ENCODE measurements at places on chromosomes 16 and 17. TPM values are rescaled to one million over a fixed set of nuclear protein-coding genes. Genes with fewer than 3 reads are reported as not detected.

RNU2-1 gene
- not detected for total RNA-seq

HAS3 gene
- total RNA-seq = 0.28 TPM

MYH2 gene
- not detected for total RNA-seq

PRSS36 gene
- 0.18 TPM for total RNA-seq

SLC22A31 gene
- 0.56 TPM for total RNA-seq

NPW gene
- 0.18 TPM for total RNA-seq

ELMO3 gene
- total RNA-seq = 0.28 TPM

RASD1 gene
- 0.54 TPM for total RNA-seq

SLC26A11 gene
- total RNA-seq = 2.2 TPM

DNA sequence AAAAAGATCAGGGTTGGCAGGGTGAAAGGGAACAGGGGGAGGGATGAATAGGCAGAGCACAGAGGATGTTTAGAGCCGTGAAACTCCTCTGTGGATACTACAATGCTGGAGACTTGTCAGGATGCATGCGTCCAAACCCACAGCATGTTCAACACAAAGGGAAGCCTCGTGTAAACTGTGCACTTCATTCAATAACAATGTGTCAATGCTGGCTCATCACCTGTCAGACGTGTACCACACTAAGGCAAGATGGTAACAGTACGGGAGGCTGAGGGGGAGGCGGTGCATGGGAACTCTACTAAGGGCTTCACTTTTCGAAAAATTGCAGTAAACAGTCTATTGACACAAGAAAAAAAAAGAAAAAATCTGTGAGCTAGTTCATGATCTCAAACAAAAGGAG lies 63.7 kb downstream of the C16orf95 start:
- no peaks in the 10 kb centered on the region for H3K36me3 ChIP-seq
- peaks cover 27% of the 10 kb centered on the region for H3K27me3 ChIP-seq
- H3K27ac ChIP-seq = no peak overlapping the region
- no peak overlapping the region for H3K4me3 ChIP-seq
- DNase-seq = no peak
- H3K4me1 ChIP-seq = no peaks in the 10 kb centered on the region

- peaks cover 23% of the 10 kb centered on the region for H3K36me3 ChIP-seq
- peak overlapping the region; percentile 93 for H3K4me3 ChIP-seq
- peaks cover 4% of the 10 kb centered on the region for H3K4me1 ChIP-seq
- H3K27ac ChIP-seq = peak overlapping the region; percentile 74
Observed at GRCh38 chr17:40124279-40125141, 2.7 kb downstream of the MSL1 start.

- peaks cover 4% of the 10 kb centered on the region for H3K4me1 ChIP-seq
- DNase-seq = no peak
- H3K36me3 ChIP-seq = peaks cover 4% of the 10 kb centered on the region
- no peaks in the 10 kb centered on the region for H3K27me3 ChIP-seq
- no peak overlapping the region for H3K4me3 ChIP-seq
- no peak overlapping the region for H3K27ac ChIP-seq
Observed at GRCh38 chr16:85541980-85542900, 70.9 kb upstream of the GSE1 start.

- peak overlapping the region; percentile 82 for H3K4me3 ChIP-seq
- peaks cover 59% of the 10 kb centered on the region for H3K4me1 ChIP-seq
- DNase-seq = no peak
- peak overlapping the region; percentile 87 for H3K27ac ChIP-seq
- H3K27me3 ChIP-seq = no peaks in the 10 kb centered on the region
Observed at GRCh38 chr17:40345994-40346764, 18.4 kb downstream of the GJD3 start.

DNA sequence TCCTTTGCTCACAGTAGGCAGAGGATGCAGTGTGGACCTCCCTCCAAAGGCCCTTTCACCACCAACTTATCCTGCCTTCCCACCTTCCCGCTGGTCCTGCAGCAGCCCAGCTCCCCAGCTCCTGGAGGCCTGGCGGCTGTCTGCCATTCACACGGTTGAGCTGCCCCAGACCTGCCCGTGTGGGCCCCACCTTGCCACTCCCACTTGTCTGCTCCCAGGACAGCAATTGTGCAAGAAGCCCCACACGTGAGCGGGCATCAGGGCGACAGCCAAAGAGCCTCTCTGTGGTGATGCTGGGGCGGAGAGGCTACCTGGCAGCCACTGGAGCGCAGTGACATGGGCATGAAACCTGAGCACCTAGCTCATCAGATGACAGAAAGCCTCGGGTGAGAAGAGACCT lies 248.6 kb upstream of the MAF start:
- H3K27me3 ChIP-seq = no peaks in the 10 kb centered on the region
- H3K4me3 ChIP-seq = no peak overlapping the region
- H3K27ac ChIP-seq = no peak overlapping the region
- DNase-seq = no peak

DNA sequence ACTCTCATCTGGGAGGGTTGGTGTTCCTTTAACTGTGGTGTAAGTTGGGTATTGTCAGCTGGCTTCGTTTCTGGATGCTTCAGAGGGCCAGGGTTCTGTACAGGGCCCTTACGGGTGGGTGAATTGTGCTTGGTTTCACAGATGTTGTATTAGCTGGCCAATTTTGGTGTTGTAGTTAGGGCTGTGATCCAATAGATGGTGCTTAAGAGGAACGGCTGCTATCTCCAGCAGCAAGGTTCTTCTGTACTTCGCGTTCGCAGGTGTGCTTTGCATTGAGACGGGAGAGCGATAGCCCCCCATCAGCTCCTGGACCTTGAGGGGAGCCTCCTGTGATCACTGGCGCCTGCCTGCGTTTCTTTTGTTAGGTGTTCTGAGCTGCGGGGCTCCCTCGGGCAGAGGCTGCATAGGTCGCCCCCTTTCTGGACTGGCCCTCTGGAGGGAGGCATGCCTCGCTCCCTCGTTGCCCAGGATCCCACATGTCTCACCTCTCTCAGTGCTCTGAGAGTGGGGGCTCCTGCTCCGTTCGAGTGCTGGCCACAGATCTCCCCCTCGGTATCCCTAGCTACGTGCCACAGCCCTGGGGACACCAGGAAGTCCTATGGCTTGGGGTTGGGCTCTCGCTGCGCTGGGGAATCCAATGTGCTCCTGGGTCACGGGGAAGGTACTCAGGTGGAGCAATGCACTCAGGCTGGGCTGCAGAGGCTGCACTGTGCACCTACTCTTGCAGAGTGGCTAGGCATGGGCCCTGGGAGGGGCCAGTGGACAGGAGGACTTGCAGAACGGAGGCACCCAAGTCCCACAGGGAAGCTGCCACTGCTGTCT lies 837 bp upstream of the PRDM7 start:
- H3K27ac ChIP-seq = peak overlapping the region; percentile 16
- peaks cover 4% of the 10 kb centered on the region for H3K4me1 ChIP-seq
- peaks cover 9% of the 10 kb centered on the region for H3K27me3 ChIP-seq

DNA sequence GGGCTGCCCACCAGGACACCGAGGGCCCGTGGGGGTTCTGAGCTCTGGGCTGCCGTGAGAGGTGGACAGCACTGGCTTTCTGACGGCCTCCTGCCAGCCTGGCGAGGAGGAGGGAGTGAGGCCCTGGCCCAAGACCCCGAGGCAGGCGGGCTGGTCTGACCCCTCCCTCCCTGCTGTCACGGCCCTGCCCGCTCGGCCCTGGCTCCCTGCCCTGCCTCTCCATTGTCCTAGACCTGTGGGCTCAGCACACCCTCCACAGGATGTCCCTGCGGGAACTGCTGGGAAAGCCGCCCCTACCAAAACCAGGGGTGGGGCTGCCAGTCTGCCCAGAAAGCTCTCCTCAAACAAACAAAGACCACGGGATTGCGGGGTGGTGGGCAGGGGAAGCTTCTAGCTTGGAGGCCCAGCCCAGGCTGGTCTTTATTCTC lies 20.7 kb downstream of the SPNS2 start:
- DNase-seq = no peak
- H3K4me3 ChIP-seq = no peak overlapping the region

GRCh38 chr16:53913099-53913870 lies 209.3 kb downstream of the FTO start:
- H3K27ac ChIP-seq = no peak overlapping the region
- H3K4me1 ChIP-seq = peaks cover 15% of the 10 kb centered on the region
- H3K4me3 ChIP-seq = no peak overlapping the region
- DNase-seq = peak; percentile 94

DNA sequence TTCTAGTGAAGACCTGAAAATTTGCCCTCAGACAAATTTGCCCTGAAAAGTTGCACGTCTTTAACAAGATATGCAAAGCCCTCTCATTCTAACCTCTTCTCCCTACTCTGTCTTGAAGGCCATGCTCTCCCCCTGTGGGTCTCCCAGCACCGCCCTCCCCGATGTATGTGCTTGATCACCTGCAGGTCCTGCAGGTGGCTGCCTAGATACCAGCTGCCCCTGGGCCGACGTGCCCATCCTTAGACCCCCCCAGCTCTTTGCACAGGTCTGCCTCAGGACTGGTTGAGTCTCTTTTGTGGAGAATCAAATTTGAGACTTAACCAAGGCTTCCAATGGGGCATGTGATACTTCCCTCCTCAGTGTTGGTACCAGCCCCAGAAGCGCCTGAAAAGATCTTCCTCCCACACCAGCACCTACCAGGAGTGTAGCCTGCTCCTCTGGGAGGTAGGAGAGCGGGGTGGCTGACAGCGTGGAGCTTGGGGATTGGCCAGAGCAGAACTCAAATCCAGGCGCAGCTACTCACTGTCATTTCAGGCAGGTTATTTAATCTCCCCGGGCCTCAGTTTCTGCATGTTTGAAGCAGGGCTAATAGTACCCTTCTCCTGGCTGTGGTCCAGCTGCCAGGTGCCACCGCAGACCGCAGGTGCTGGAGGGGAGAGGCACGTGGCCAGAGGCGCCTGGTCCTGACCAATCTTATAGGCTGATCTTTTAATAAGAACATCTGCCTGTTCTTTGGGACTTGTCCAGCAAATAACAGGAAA lies 4.5 kb upstream of the MRPL38 start:
- H3K36me3 ChIP-seq = peaks cover 4% of the 10 kb centered on the region
- H3K27me3 ChIP-seq = no peaks in the 10 kb centered on the region
- peaks cover 2% of the 10 kb centered on the region for H3K4me1 ChIP-seq
- H3K4me3 ChIP-seq = no peak overlapping the region

DNA sequence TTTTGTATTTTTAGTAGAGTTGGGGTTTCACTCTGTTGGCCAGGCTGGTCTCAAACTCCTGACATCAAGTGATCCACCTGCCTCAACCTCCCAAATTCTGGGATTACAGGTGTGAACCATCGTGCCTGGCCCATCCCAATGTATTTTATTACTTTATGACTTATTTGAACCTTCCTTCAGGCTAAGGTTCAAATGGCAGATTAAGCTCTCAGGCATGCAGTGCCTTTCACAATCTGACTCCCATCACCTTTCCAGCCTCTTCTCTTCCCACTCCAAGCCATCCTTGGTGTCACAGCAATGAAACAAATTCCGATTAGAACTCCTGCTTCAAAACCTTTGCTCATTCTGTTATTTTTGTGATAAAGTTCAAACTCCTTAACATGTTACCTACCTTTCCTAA lies 26.6 kb upstream of the YPEL2 start:
- H3K27ac ChIP-seq = no peak overlapping the region
- DNase-seq = no peak
- no peak overlapping the region for H3K4me3 ChIP-seq
- H3K27me3 ChIP-seq = no peaks in the 10 kb centered on the region
- no peaks in the 10 kb centered on the region for H3K36me3 ChIP-seq
- no peaks in the 10 kb centered on the region for H3K4me1 ChIP-seq

DNA sequence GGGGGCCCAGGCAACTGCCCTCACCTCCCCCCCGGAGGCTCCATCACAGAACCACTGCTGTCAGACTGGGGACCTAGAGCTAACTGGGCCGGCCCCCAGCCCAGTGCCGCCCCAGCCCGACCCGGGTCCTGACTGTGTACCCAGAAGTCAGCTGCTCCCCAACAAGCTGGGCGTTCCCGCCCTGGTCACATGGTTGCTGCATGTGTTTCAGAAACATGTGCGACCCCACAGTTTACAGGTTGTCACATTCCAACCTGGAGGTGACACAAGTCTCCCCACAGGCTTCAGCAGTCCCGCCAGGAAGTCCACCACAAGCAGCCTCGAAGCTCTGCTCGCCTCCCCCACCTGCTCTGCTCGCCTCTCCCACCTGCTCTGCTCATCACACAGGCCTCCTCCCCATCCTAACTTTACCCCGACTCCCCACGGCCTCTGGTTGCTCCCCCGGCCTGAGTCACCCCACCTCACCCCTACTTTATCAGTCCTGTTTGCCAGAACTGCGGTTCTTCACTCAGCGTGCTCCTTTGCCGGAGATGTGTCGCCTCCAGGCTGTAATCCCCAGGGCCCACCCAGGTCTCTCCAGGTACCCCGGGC lies 968 bp downstream of the MRPL28 start:
- H3K4me3 ChIP-seq = no peak overlapping the region
- H3K27me3 ChIP-seq = no peaks in the 10 kb centered on the region
- DNase-seq = no peak
- H3K36me3 ChIP-seq = peaks cover 60% of the 10 kb centered on the region
- peaks cover 7% of the 10 kb centered on the region for H3K4me1 ChIP-seq
- no peak overlapping the region for H3K27ac ChIP-seq

DNA sequence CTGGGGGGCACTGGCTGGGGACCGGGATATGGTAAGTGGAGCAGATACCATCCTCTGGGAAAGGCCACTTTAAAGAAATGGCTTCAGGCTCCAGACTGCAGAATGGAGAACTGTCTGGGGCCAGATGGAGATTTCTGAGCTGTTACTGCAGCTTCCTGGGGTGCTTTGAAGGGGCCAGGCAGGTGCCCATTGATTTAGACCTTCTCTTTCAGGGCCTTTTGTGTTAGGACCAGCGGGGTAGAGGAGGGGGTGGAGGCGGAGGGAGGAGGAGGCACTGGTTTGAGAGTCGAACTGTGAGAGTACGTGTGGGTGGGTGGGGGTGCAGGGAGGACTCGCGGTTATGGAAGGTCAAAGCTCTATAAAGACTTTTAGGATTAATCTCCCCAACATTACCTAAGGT lies 11.4 kb downstream of the NECAB2 start:
- H3K27ac ChIP-seq = no peak overlapping the region
- peaks cover 20% of the 10 kb centered on the region for H3K27me3 ChIP-seq
- H3K4me1 ChIP-seq = no peaks in the 10 kb centered on the region
- H3K36me3 ChIP-seq = no peaks in the 10 kb centered on the region

DNA sequence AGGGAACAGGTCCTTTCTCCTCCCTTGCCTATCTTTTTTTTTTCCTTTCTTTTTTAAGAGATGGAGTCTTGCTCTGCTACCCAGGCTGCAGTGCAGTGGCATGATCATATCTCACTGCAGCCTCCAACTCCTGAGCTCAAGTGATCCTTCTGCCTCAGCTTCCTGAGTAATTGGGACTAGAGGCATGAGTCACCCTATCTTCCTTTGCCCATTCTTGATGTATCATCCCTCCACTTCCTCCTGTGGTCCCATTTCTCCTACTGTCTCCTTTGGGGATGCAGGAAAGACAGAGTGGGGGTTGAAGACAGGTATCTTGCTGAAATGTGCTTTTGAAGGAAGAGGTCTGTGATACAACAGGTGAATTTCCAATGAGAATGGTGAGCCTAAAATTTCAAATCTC lies 5.5 kb downstream of the MYO19 start:
- H3K27me3 ChIP-seq = no peaks in the 10 kb centered on the region
- no peak overlapping the region for H3K4me3 ChIP-seq
- H3K4me1 ChIP-seq = peaks cover 4% of the 10 kb centered on the region
- H3K36me3 ChIP-seq = peaks cover 40% of the 10 kb centered on the region
